ENCODE measurements at places on chromosomes 16 and 17.

- DNase-seq = peak; percentile 82
These were observed 27.1 kb downstream of the GNPTG start for GRCh38 chr16:1378804-1379303.

- DNase-seq = peak; percentile 72
These were observed 309.4 kb downstream of the SEC14L1 start for GRCh38 chr17:77449908-77450741.

- no peak for DNase-seq
These were observed 9.6 kb downstream of the CRISPLD2 start for GRCh38 chr16:84829168-84829965.

DNA sequence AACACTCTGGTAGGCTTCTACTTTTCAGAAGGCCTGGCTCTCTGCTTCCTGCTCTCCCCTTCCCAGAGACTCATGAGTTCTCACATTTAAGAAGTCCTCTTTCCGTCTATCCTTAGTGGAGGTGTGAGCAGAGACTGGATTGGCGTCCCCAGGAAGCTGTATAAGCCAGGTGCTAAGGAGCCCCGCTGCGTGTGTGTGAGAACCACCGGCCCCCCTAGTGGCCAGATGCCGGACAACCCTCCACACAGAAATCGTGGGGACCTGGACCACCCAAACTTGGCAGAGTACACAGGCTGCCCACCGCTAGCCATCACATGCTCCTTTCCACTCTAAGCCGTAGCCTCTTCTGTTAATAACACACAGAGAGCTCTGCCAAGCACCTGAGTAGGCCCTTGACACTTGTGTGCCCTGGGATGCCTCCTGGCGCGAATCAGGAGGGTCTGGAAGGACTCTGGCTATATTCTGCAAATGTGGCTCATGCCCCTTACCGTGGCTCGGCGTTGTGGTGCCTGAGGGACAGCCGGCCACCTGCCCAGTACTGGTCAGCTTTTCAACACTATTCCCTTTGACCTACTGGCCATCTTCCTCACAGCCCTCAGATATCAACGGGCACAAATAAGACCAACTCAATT, 13.9 kb downstream of the CYB5D2 start:
- DNase-seq = no peak

- DNase-seq = no peak
These were observed 2.3 kb upstream of the G6PC1 start for GRCh38 chr17:42898147-42898811.

GRCh38 chr16:88411951-88412576, 29.3 kb downstream of the ZNF469 start:
- DNase-seq = no peak

- DNase-seq = no peak
These were observed 36.7 kb downstream of the SKAP1 start for GRCh38 chr17:48393283-48393682.

DNA sequence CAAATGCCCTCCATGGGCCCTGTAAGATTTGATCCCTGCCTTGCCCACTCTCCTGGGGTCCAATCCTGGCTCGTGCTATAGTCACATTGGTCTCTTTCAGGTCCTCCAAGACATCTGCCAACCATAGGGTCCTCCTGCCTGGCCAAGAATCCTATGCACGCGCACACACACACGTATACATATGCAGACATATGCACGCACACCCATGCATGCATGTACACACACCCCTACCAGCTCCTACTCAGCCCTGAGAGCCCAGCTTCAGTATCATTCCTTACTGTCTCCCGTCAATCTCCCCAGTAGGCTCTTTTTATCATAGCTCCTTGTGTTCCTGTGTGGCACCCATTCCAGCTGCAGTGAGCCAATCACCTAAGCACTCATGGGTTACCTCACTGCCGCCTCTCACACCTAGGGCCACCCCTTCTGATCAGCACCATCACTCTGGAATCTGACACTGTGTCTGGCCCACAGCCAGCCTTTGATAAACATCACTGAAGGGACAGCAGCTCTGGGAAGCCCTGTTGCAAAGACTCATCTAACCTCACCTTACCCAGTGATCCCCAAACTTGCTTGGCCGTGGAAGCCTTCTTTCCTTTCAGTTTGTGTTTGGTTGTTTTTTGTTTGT, 7.9 kb upstream of the DNAH17 start:
- no peak for DNase-seq

Data from activated naive CD4-positive, alpha-beta T cell treated with anti-CD3 and anti-CD28 coated beads, Interleukin-2, amount 50 U/mL, for 72 hours (primary cell).